ENCODE measurements at places on chromosomes 12 and 14.

GRCh38 chr14:68820536-68820935 lies 27.7 kb upstream of the ZFP36L1 start:
- no peak for DNase-seq

GRCh38 chr12:33488036-33488435 lies 48.4 kb upstream of the SYT10 start:
- DNase-seq, result no peak

DNA sequence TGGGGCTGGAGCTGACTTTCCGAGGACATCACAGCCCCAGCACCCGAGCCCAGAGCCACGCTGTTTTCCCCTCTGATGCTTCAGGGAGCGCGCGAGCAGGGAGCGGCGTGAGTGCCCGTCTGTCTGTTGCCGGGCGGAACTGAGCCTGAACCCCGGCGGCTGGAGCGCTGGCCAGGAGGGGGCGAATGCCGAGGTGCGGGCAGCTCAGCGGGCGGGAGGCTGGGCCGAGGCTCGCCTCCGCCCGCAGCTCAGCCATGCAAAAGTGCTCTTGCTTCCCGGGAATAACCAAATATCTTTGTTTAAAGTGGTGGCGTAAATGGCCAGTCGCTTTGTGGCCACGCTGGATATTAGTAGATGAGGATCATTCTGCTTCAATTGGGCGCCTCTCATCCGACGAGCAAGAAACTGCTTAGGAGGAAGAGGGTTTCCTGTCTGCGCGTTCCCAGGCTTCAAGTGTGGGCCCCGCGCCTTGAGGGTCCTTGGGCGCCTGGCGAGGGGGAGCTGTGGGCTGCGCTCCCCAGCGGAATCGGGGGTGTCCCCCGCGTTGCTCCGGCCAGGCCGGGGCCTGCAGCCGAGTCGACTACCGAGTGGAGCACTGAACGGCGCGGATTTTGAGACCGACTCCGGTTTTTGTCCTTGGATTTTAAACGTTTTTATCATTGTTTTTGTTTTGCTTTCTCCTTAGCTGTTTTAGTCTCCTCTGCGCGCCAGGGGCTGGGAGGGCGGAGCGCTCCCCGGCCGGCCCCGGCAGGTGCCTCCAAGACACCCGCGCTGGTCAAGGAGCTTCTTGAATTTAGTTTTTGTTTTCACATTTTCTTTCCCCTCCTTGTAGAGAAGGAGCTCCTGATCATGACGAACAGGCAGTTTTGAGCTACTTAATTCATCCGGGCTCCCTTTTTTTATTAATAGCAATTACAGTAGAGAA lies 831 bp upstream of the NKX2-1 start:
- DNase-seq, result no peak

- no peak for DNase-seq
Measured at GRCh38 chr14:99590746-99591555, 13.1 kb downstream of the CCDC85C start.

- DNase-seq, result no peak
Measured at GRCh38 chr12:49527361-49528130, 11.3 kb upstream of the KCNH3 start.

GRCh38 chr14:61178226-61179060 lies 102.7 kb downstream of the TMEM30B start:
- no peak for DNase-seq

DNA sequence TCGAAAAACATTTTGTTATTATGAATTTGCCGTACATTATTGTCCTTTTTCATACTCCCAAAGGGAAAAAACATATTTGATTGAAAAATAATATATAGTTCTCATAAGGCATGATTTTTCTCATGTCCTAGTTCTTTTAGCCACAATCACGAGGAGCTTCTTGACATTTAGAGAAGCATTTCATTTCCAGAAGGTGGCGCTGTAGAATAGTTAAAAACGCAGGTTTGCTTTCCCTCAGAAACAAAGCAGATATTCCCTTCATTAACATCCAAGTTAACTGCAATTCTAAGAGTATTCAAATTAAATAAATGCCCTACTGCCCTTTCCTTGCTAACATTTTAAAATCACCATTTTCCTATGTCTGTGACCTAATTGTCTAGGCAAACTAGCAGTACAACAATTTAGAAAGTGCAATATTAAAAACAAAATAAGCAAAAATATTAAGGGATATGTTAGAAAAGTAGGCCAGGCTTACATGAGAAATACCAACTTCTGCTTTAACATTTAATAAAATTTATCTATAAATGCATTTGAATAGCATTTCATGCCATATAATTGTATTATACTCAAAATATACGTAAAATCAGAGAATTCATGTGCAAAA lies 10.9 kb upstream of the PIK3C2G start:
- DNase-seq, result no peak

DNA sequence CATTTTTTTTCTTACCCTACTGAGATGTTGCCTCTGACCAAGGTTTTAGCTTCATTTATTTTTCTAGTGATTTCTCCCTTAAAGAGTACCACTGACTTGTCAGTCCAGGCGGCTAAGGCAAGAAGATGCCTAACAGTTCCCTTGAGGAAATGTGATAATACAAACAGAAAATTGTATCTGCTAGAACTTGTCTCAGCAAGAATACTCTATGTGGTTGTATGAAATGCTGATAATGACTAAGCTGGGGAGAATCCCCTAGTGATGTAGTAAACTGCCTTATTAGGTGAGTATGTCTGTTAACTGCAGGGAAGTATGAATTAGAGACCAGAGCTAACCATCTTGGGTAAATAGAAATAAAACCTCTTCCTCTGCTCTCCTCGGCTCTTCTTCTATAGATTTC lies 6.7 kb downstream of the C12orf54 start:
- DNase-seq, result no peak
